ENCODE measurements at places on chromosomes 2 and 18.

- DNase-seq = no peak
Measured at GRCh38 chr2:14632133-14632936, at the start of gene LRATD1. Gene LRATD1, plus strand, starts transcription at chr2:14632717. Its CDS starts 1,263 bp downstream, at chr2:14633980.

GRCh38 chr2:148165975-148166374 lies 145.1 kb downstream of the MBD5 start:
- DNase-seq = no peak

DNA sequence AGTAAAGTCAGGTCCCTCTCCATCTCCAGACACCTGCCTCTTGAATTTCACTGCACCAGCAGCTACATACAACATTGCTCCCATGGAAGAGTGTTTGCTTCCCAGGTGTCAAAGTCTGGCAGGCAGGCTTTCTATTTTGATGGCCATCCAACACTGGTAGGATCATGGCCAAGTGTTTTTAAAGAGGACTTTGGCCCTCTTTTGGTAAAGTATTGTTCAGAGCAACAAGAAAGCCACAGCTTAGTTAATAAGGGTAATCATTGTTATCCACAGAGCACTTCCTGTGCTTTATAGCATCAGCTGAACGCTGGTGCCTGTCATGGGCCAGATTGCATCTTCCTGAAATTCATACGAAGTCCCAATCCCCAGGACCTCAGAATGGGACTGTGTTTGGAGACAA lies 133.2 kb downstream of the NCK2 start:
- no peak for DNase-seq

DNA sequence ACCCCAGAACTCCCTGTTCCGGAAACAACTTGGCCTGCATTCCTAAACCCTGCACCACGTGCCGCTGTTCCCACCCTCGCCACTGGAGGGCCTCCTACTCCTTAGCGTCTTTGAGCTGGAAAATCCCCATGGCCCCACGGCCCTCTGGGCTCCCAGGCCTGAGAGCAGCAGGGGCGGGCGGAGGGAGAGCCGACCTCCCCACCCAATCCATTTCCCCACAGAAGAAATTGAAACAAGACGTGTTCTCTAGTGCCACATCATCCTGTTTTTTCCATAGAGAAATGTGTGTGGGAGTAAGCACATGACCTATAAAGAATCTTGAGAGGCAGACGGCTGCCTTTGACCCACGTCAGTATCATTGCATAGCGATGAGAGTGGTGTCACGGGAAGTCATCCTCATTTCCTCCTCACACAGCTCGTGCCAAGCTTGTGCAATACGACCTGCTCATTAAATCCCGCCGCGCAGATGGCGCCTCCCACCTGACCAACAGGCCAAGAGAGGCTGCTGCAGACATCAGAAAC lies 79.2 kb downstream of the LAMA1 start:
- DNase-seq = no peak

DNA sequence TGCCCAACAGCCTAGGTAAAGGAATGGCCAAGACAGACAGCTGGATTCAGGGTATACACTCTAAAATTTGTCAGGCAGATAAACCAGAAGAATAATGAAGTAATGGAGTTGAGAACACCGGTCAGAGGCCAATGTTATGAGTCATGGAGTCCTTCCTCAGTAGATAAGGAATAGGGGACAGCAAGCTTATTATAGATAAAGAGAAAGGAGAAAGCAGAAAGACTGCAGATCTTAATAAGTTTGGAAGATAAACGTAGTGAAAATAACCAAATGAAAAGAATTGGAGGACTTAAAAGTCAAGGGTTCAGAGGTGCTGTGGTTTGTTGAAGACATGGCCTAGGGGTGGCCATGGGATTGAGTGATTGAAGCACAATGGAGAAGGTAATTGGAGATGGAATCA lies 63.5 kb upstream of the NFE2L2 start:
- DNase-seq = no peak

GRCh38 chr18:79578396-79579260 lies 101.0 kb upstream of the CTDP1 start:
- no peak for DNase-seq

GRCh38 chr18:78293940-78294541 lies 685.6 kb upstream of the SALL3 start:
- DNase-seq = no peak

- no peak for DNase-seq
Measured at GRCh38 chr2:167758292-167758691, 489.1 kb downstream of the STK39 start.

- no peak for DNase-seq
Measured at GRCh38 chr18:47754311-47755101, 176.0 kb downstream of the SMAD2 start.

DNA sequence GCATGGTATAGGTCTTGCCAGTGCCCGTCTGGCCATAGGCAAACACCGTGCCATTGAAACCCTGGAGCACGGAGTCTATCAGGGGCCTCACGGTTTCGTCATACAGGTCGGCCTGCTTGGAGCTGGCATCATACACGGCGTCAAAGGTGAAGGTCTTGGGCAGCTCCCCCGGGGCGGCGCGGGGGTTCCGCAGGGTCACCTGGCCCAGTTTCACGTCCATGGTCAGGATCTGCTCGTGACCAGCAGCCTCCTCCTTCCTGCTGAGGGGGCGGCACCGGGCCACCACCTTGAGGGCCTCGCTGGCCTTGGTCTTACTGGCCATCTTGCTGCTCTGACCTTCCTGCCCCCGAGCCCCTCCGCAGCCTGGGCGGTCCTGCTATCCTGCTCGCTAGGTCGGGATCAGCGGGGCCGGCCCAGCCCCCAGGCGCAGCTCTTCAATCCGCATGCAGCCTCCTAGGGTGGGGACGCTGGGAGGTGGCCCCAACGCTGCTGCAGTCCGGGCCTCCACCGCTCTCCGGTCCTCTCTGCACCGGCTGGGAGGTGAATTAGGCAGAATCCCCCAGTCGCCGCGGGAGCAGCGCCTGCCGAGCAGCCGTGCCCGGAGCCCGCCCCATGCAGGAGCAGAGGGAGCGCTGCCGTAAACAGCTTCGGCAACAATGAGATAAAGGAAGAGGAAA lies 563 bp downstream of the KIF3C start:
- no peak for DNase-seq
